DMS79 (cell line): ENCODE measurements at places on chromosomes 5 and 9.

DNA sequence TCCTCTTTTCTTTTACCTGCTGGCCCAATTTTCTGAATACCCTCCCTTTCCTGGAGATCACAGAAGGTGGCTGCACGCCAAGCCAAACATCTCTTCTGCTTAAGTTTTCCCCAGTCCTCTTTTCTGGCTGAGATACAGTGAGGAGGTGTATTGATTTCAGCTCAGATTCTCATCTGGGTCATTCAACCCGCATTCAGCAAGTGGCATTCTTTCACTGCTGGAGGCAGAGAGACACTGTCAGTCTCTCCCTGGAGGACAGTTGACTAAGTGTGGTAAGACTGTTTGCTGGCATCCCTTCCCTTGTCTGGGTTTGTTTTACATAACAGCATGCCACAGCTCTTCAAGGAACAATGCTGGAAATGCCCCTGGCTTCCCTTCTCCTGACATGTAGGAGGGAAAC lies 60.5 kb downstream of the GABRG2 start:
- DNase-seq, result no peak

DNA sequence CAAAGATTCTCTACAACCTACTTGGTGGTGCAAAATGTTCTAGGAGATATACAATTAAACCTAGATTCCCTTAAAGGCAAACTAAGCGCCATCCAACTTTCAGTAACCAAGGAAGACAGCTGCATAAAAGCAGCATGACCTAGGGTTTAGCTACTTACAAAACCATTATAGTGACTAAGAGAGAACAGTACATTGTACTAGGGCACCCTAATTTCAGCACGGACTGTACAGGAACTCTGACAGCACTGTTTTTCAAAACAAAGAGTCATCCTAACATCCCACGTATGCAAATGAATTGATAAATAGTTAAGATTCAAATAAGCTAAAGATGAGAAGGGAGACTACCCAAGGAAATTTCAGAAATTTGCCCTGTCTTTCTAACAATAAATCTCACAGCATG lies 30.0 kb downstream of the STRBP start:
- no peak for DNase-seq

DNA sequence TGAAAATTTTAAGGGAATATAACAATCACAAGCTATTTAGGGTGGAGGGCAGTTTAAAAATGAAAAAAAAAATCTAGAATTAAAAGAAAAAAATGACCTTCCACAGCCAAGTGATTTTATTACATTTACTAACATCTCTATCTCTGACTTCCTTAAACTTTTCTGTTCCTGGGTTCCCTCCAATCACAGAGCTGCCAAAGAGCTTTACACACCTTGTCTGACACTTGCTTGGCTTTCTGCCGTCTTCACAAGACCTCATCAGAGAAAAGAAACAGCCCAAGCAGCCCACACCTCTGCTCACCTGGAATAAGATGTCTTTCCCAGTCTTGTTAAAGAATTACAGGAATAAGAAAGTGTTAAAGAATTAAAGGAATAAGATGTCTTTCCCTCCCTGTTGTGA lies 38.9 kb downstream of the PSMB7 start:
- no peak for DNase-seq

- no peak for DNase-seq
These were observed 148.8 kb upstream of the FREM1 start for GRCh38 chr9:15059003-15059402.

DNA sequence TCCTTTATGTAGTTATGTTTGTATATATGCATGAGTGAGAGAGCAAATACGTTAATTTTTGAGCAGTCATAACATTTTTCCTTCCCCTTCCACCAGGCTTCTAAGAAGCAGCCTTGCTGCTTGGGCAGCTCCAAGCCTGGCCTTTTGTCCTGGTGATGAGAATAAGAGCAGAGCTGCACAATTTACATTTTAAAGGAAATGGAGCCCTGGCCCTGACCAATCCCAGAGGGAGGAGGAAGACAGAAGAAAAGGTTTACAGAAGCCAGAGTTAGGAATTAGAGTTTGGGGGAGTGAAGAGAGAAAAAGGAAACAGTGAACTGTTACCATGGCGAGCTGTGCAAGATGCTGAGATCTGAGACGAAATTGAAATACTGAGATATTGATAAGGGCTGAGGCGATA lies 25.3 kb upstream of the EFNA5 start:
- DNase-seq, result no peak

DNA sequence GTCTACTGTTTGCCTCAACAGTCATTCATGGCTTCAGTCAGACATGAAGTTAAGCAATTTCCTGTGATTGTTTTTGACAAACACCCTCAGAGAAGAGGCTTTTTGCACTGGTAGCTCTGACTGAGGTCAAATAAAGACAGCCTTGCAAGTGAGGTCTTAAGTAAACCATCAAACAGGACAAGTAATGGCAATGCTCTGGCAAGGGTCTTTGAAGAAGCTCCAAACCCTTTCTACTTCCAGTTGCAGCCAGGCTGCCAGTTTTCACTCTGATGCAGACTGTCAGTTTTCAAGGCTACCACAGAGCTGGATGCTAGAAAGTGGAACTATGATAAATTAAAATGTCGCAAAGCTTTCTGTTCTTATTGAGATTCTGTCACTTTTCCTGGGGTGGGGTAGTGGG lies 421.5 kb upstream of the PTGER4 start:
- DNase-seq, result no peak

DNA sequence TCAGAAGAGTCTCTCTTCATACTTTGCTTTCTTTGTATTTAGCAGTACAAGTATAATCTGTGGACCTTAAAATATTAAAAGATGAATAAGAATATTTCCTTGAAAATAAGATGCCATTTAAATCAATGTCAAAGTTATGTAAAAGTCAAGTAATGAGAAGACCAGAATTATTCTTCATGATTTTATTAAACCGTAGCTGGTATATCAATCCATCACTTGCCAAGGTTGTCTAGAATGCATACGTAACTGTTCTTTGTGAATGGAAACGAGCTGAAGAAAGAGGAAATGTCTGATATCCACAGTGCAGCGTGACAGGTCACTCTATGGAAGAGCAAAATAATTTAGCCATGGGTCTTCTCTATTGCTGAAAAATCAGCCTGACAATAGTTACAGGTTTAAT lies 488.7 kb upstream of the CCNG1 start:
- no peak for DNase-seq

GRCh38 chr9:70374962-70375618 lies 39.4 kb downstream of the KLF9 start:
- DNase-seq, result peak; percentile 35

DNA sequence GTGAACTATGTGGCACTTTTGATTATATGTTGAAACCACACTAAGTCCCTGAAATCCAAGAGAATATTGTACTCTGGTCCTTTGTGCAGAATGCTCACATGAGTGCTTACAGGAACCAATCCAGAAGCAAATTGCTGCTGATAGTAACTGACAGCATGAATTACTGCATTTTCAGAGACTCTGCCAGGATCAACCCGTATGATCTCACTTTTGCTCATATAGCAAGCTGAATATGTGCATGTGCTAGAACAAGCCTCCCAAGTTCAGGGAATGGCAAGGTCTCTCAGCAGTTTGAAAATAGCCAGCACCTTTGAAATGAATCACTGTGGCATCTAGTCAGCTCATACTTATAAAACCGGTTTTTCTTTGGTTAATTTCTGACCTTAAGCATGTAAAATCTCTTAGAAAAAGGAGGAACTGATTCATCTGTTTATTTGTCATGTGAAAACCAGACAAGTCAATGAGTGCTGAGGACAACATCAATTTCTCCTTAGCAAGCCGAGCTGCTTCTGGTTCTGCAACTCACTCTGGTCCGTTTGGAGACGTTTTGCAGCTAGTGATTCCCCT lies 215.7 kb upstream of the ELL2 start:
- no peak for DNase-seq

DNA sequence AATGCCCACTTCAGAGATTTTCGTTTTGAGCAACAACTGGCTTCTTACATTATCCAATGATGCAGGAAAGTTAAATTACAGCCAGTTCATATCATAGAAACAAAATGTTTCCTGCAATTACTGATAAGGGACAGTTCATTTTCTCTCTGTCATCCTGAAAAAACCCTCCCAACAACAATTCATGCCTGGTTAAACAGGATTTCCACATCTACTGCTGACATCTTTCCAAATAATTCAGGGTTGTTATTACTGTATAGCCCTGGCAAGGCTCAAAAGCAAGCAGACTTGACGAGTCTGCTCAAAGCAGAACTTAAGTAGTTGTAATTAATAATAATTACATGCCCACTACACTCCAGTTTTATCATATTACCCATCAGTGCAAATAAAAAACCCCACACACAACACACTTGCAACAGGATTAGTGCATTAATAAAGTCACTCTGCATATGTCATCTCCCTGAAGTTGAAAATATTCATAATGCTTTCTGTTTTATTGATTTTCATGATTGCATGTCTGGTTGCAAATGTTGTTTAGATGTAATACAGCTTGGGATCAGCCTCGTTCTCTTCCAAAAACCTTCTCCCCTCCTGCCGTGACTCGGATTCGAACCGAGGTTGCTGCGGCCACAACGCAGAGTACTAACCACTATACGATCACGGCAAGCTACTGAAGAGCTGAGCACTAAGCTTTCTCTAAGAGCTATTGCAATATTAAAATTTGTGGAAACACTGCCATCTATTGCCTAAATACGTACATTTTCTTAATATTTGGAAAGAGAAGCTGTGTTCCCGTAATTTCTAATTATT lies 119.6 kb upstream of the NFIB start:
- peak; percentile 64 for DNase-seq

GRCh38 chr9:124886866-124887492 lies 25.0 kb downstream of the ARPC5L start:
- DNase-seq, result no peak

GRCh38 chr5:32089146-32090000 lies 84.7 kb downstream of the GOLPH3 start:
- DNase-seq, result no peak

DNA sequence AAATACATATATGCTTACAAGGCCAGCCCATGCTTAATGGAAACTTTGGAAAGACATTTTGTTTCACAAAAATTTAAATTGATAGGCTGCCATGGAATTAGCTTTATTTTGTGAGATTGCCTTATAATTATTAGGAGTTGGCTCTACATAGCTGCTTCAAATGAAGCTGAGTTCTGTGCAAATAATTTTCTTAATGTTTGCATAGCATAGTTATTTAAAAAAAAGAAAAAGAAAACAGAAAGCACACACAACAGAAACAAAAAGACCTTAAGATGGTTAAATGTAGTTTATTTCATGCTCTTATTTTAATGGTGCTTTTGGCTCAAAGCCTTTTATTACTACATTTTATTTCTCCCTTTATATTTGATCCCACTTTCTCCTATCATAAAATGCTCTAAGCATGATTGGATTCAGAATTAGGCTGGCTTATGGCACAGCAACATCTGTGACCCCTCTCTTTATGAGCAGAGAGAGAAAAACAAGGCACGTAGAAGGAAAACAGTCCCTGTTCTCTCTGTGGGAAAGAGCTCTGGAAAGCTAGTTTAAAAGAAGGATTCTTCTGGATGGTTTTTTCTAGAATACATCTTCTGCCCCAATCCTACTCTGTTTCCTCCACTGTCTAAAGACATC lies 530.5 kb downstream of the NTRK2 start:
- no peak for DNase-seq

- DNase-seq, result no peak
These were observed 263.2 kb downstream of the COX7C start for GRCh38 chr5:86880785-86881492.

DNA sequence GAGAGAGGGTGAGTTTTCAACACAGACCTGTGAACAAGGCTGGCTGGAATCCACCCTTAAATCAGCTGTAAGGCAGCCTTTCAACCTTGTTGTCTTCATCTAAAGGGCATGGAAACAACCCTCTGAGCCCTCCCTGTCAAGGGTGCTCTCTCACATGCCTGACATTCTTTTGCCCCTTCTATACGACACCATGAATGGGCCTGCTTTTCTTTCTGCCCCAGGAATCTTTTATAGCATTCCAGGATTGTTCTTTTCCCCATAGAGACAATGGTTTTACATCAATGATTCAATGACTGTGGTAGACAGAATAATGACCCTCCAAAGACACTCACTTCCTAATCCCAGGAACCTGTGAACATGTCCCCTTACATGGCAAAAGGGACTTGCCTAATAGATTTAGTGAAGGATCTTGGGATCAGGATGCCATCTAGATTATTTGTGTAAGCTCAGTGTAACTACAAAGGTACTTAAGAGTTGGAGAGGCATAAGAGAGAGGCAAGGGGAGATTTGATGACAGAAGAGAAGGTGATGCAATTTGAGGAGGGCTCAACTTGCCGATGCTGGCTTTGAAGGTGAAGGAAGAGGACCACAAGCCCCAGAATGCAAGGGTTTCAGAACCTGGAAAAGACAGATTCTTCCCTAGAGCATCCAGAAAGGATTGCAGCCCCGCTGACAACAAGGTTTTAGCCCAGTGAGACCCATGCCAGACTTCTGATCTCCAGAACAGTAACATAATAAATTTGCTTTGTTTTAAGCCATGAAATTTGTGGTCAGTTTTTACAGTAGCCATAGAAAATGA lies 29.2 kb upstream of the HMHB1 start:
- no peak for DNase-seq

DNA sequence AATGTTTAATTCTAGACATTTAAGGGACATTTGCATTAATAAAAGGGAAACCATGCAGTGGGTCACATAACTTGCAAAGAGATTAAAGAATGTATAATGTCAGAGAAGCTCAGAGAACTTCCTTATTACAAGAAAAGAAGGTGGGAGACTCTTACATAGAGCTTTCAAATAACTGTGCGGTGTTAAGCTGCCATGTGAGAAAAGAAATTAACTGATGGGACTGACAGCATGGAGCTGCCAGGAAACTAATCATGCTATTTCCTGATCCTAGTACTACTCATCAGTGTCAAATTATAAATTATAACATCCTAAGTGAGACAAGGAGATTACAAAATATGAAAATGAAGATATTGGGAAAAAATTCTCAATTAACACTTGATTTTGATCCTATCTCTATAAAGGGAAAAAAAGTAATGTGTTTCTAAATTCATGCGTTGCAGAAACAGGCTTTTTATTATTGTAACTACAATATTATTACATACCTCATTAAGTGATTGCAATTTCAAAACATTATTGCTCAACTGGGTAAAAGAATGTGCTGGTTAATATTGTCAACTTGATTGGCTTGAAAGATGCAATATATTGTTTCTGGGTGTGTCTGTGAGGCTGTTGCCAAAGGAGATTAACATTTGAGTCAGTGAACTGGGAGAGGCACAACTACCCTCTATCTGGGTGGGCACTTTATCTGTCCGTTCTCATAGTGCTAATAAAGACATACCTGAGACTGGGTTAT lies 609.5 kb upstream of the NUDT12 start:
- DNase-seq, result no peak

GRCh38 chr5:80988419-80988935 lies 28.3 kb downstream of the RASGRF2 start:
- DNase-seq, result no peak

DNA sequence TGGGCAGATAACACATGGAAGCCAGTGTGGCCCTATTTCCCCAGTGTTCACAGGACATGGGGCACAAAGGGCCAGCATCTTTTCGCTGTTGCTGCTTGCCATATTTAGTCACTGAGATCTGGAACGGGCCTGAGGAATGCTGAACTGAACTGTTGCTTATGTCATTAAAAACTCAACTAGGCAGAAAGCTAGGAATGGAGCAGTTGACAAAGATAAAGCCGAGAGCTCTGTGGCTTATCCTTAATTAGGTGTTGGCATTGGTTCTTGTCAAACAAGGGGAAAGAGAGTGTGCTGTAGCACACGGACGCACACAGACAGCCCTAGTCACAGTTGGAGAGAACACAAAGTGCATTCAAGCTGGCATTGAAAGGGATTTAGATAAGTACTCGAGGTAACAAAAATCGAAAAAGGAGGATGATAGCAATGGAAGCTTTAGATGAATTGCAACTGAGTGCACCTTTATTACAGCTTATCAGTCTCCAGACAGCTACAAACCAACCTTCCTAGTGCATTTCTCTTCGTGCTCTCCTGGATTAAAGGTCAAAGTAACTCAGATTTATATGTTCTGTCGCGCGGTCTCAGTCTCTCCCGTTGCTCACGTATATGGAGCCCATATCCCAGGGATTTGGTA lies 450.2 kb upstream of the ZNF608 start:
- peak; percentile 63 for DNase-seq
